ENCODE measurements at places on chromosomes 1 and 21.

- DNase-seq = no peak
Measured at GRCh38 chr1:155219592-155220031, 11.1 kb downstream of the MTX1 start.

DNA sequence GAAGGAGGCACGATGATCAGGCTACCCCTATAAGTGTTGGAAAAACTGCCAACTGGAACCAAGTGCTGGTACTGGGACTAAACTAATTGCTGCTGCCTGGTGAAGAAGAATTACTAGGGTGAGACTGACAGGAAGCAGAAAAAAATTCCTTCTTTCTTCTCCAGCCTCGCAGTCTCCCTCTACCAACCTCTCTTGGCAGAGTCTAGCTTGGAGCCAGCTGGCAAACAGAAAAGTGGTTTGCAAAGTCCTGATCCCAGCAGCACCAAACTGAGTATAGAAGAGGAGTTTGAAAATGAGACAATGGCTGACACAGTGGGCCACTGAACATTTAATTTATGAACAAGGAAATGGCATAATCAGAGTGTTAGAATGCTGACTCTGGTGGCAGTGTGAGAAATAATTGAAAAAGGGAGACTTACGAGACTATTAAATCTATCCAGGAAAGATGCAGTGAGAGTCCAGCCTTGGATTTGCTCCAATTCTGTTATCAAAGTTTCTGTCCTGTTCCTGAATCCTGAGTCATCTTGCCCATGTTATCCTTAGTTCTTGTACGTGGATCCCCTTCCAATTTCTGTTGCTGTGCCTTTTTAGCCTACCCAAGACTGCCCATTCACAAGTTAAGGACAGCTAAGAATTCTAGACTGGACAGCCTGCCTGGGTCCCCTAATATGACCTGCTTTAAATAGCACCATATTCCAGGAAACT, 23.7 kb upstream of the DISP1 start:
- DNase-seq = no peak

- DNase-seq = no peak
Measured at GRCh38 chr1:184604152-184604900, 150.3 kb downstream of the EDEM3 start.

DNA sequence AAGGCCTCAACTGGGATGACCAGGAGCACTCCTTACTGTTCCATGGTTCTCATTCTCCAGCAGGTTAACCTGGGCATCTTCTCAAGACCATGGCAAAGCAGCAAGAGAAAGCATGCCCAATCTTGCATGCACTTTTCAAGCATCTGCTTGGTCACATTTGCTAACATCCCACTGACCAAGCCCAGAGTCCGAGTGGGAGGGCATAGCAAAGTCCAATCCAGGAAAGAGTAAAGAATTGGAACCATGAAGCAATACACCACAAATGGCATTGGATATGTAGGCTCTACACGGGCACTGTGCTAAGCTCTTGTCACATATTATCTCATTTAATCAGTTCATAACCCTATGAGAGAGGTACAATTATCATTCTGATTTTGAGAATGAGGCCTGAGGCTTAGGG, 73.6 kb downstream of the PAPPA2 start:
- no peak for DNase-seq

DNA sequence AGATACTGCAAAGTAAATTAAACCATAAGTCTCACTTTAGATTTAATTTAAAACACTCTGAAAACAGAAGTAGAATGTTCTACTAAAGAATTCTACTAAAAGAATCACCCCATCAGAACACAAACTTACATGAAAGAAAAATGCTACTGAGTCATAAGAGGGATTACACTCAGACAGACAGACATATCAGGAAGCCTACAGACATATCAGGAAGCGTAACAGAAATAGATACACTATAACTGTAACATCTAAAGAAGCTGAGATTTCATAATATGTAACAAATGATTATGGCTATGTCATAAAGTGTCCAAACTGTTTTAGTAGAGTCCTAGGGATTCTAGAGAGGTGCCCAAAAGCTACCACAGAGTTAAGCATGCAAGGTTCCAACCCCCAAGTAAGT, 23.9 kb downstream of the FOXJ3 start:
- no peak for DNase-seq

DNA sequence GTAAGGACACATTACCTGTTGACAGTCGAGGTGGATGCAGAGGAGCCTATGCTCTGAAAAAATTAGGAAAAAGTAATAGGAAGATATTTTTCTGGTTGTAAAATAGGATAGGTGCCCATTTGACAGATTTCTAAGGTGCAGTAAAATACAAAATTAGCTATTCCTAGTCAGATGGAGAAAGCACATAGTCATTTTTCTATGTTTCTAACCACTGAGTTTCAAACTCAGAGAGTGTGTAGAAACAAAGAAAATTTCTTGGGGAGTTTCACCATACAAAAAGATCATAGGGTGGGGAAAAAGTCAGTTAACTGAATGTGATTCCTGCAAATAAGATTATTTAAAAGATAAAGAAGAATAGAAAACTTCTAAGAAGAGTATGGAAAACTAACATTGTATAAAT, 666.9 kb downstream of the KCNT2 start:
- DNase-seq = no peak

GRCh38 chr21:27320868-27321267, 354.0 kb upstream of the ADAMTS5 start:
- no peak for DNase-seq

DNA sequence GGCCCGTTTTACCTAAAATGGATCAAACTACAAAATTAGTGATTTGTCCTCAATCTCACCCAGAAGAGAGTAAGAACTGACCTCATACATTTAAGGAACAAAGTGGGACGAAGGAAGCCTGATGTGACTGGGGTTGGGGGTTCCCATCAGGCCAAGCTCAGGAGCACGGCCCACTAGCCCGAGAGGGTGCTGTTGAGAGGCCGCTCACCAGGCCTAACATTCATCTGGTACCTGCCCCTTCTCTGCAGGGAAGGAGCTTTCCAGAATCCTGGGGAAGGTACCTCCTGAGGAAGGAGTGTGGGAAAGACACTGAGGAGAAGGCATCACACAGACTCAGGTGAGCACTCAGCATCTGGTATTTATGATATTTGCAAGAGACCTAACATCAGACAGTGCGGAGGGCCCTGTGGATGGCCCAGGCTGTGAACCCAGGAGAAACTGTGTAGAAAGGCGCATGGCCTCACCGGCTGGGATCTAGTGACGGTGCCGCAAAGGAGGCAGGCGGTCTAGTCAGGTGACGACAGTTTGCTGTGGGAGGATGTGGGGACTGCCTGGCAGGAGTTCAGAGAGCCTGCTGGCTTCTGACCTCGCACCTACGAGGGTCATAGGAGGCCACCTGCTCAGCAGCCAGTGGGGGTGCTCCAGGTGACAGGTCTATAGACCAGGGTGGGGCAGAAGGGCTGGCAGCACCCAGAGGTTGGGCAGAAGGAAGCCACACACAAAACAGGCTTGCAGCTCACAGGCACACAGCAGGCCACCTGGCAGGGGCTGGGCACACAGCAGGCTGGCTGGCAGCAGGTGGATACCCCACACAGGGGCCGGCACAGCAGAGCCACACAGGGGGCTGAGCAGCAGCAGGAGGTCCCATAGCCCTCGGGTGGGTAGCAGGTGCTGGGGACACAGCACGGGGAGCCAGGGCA, 543 bp downstream of the KRTAP12-4 start:
- DNase-seq = no peak

DNA sequence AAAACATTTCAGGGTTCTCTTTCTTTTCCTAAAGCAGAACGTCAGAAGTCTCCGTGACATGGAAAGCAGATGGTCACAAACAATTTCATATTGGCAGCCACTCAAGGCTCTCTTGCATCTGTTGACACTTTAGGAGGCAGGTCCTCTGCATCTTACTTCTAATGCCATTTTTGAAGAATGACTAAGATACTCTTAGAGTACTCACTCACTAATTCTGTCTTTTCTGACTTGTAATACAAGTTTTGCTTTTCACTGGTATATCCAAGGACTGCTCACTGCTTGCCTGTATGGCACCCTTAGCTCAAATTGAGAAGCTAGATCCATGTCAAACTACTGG, 68.3 kb downstream of the PRRX1 start:
- DNase-seq = no peak

- no peak for DNase-seq
Measured at GRCh38 chr1:214037468-214037867, 49.7 kb downstream of the PROX1 start.

- no peak for DNase-seq
Measured at GRCh38 chr1:179545321-179545720, 30.4 kb downstream of the NPHS2 start.

- DNase-seq = no peak
Measured at GRCh38 chr1:95067568-95067967, 5.2 kb downstream of the ALG14 start.

- DNase-seq = no peak
Measured at GRCh38 chr21:38979271-38980121, 173.8 kb downstream of the ETS2 start.

DNA sequence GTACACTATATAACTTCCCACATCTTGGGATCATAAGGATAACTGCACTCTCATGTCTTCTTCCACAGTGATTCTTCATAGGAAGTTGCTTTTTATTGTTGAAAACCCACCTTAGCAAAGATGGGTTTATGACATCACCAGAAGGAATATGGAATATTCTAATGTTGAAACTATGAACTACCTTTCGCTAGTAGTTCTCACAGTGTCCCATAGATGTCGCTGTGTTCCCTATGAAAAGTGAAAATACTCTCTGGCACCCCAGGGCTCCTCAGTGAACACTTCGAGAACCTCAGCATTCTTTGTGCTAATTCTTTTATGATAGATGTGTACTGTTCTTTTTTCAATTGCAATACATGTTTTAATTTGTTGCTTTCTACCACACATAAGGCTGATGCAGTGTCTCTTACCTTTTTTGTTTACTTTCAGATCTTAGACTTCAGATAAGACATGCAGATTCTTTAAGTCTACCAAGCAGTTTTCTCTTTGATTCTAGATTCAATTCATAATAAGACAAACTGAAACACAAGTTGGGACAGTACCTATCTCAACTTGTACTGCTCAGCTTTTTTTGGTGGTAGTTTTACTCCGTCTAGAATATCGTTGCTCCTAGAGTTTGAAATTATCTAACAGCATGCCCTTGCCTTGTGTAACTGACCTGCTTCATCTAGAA, 90.8 kb downstream of the GTF2B start:
- no peak for DNase-seq

DNA sequence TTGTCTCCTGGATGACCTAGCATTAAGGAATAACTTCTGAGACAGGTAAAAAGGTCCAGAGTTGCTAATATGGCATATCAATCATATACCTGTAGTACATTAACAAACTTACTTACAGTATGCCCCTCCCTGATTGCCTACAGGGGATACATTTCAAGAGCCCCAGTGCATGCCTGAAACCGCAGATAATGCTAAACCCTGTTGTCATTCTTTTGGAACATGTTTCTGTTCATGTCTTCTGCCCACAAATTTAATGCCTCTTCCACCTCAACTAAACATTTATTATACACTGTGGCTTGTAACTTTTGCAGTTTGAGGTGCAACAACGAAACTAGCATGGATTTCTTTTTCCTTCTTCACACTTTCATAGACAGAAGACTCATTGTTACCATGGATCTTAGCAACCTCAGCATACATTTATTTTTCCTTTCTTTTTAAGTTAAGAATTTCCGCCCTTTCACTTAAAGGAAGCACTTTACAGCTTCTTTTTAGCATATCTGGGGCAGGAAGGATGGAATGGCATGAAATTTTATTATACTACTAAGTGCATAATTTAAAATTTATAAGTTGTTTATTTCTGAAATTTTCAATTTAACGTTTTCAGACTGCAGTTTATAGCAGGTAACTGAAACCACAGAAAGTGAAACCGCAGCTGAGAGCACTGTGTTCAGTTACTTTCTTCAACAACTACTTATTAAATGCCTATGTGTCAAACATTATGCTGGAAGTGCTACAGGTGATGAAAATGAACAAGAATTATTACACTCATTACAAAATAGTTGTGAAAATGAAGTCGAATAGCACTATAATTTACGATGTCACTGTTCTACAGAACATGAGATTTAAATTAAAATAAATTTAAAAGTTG, 25.3 kb downstream of the F13B start:
- DNase-seq = no peak

DNA sequence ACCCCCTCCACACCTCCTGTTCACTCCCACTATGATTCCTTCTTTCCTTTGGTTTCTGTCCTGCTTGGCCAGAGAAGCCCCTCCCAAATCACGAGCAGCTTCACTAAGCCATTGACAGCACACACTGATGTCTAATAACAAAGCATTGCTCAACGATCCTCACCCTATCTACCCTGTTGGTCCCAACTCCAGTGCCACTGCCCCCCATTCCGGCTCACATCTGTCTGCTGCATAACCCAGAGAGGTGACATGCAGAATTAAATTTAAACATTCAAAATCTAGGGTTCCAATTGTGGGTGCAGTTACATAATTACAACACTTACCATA, 236.9 kb downstream of the TTLL7 start:
- no peak for DNase-seq

- DNase-seq = no peak
Measured at GRCh38 chr1:54805466-54805865, 4.3 kb upstream of the TTC22 start.

DNA sequence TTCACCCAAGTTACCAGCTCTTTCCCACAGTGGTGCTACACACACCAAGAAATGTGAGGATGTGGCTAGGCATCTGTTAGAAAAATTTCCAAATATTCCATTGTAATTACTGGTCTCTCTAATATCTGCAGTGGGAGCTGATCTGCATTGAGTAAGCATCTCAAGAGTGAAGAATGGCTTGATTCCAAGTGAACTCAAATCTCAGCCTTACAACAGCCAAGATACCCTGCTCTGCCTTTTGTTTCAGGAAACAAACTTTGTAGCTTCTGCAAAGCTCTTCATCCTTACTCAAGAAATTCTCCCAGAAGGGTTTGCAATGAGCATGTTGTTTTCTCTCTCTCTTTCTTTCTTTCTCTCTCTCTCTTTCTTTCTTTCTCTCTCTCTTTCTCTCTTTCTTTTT, 181.1 kb downstream of the FCRL5 start:
- no peak for DNase-seq

DNA sequence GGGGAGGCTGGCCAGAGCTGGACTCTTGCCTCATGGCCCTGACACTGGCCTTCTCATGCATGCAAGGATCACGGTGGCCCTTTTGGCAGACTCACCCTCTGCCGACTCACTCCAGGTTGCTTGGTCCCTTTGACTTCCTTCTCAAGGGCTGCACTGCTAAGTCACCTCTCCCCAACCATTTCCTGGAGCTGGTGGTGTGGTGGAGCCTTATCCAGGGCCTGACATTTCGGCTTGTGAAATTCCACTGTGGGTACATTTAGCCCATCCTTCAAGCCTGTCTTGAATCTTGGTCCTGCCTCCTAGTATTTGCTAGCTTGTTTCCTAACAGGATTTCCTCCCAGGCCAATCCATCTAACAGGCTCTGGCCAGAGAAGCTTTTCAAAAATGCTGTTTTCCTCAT, 52.6 kb upstream of the JUN start:
- no peak for DNase-seq

DNA sequence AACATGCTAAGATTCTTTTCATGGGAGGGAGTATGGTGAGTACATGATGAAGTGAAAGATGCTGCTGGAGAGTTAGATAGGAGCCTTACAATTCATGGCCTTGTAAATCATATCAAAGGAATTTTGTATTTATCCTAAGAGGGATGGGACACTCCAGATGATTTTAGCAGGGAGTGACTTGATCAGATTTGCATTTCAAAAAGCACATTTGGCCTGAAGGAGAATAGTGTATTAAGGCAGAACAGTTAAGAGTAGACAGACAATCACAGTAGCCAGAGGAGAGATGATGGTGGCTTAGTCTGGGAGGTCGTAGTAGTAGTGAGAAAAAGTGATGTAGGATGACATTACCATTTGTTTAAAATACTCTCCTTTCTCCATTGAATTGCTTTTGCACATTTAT, 48.8 kb downstream of the SYCP1 start:
- no peak for DNase-seq

- DNase-seq = no peak
Measured at GRCh38 chr1:165228111-165228655, 128.3 kb downstream of the LMX1A start.
